ENCODE measurements at places on chromosomes 16 and 17. TPM values are rescaled to one million over a fixed set of nuclear protein-coding genes. Genes with fewer than 3 reads are reported as not detected.
A peak's percentile ranks its signal among the peaks of the same experiment; 100 is the strongest.

GRCh38 chr17:21003007-21003621 is 39.7 kb downstream of the USP22 start:
- DNase-seq: no peak

DNA sequence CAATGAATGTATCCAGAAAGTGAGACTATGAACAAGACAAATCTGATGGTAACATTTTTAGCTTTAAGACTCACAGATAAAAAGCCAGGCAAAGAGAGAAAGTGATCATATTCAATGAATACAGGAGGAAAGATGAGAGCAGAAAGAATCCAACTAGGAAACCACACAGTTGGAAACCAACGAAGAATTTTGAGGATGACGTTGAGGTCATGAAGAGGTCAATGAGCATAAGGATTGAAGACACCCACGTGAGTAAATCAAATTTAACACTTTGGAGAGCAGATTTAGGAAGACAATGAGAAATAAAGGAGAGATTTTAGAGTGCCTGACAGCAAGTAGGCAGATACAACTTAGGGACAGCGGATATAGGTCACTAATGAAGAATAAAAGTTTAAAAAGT is 948.1 kb downstream of the KCNJ2 start:
- DNase-seq: no peak

DNA sequence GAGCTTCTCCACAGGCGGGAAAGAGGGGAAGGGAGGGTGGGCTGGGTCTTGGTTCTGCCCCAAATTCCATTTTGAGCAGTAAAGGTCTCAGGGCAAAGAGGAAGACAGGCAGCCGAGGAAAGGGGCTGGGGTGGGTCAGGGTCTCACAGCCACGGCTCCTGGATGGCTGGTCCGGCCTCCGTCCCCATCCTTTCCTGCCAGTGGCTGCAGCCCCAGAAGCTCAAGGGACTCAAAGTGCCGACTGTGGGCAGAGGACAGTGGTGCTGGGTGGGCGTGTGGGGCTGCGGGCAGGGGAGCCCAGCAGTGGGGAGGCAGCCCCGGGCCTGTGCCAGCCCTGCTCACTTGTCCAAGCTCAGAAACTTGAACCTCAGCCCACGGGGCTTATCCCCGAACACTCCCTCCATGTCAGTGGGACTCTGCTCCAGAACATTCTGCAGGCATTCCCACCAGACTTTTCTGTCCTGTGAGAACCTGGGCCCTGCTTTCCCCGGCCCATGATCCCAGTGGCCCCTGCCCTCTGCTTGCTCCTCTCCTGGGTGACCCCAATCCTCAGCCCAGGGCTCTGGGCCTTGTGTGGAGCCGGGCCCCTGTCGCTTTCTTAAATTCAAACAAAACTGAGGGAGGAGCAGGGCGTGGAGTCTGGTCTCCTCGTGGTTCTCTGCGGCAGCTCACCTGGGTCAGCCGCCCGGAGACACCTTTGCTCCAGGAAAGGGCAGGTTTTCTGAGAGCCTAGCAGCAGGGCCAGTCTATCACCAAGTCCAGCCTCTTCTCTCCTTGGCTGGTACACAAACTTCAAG is 117.8 kb upstream of the METRNL start:
- DNase-seq: no peak

DNA sequence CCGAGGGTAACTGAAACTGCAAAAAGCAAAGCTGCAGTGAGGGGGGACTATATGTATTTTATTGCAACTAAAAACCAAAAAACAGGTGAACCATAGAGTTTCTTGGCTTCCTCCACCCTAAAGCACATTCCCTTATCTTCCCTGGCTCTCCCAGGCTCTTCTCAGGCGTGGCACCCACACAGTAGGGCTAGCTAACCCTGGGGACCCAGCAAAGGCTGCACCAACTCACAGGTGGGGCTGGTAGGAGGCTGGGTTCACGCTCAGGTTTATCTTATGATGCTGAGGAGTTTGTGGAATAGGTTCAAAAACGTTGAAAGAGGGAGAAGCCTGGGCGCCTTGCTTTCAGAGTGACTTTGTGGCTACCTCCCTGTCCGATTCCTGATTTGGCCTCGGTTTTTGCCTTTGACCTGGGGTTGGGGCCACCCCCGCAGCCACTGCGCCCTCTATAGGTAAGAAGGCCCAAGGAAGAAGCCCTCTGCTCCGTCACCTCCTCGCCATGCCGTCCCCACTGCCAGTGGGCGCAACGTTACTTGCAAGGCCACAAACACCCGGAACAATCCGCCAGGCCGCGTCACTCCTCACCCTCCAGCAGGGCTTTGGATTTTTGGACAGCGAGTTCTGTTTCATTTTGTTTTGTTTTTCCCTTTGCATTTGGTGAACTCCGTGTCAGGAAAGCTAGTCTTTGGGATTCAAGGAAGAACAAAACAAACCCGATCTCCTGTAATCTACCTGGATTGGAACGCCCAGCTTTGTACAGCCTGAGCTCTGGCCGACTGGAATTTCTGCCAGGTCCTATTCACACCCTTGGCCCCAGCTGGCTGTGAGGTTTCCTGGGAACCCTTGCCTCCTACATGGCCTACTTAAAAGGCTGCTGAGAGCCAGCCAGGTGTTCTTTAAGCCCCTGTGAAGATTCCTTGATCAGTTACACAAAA is 60.8 kb downstream of the TBC1D16 start:
- DNase-seq: no peak

- DNase-seq: peak; percentile 88
Measured at GRCh38 chr16:66899310-66899944, 19.1 kb downstream of the PDP2 start.

- peak; percentile 27 for DNase-seq
Measured at GRCh38 chr17:13638855-13639458, 37.2 kb upstream of the HS3ST3A1 start.

The ZG16 gene
- total RNA-seq: not detected
